Progenitor cell of endocrine pancreas (in vitro differentiated cells): ENCODE measurements at places on chromosomes 4 and X.

- no peak for DNase-seq
Observed at GRCh38 chrX:120736989-120737388, 107.1 kb upstream of the C1GALT1C1 start.

DNA sequence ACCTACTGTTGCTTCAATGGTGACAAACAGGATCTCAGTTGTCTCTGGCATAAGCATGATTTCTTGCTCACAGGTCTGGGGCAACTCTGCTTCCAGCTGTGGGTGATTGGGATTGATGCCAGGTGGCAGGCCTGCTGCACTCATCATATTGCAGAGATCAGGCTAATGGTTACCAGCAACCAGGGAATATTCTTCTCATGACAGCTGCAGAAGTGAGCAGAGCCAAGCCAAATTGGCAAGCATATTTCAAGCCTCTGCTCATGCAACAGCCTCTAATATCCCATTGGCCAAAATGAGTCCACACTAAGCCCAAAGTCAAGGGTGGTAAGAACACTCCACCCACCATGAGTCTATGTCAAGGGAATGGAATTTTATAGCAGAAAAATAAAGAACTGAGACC lies 26.7 kb upstream of the TBC1D19 start:
- DNase-seq: no peak

DNA sequence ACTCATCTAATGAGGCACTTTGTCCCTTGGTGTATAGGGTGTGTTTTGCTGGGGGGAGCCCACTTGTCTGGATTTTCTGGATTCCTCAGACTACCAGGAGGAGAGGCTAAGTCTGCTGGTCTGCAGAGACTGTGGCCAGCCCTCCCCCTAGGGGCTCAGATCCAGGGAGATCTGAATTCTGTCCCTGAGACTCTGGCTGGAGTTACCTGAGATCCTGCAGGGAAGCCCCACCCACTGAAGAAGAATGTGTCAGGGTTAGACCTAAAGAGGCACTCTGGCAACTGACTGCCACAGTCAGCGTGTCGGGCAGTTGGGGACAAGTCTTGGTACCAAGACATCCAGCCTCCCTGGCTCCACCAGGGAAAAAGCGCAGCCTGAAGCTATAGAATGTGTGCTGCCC lies 138.9 kb downstream of the DCAF12L2 start:
- no peak for DNase-seq

- no peak for DNase-seq
Observed at GRCh38 chr4:52950226-52950625, 88.1 kb downstream of the RASL11B start.

- no peak for DNase-seq
Observed at GRCh38 chrX:131675596-131676194, 131.8 kb downstream of the OR13H1 start.

- DNase-seq: no peak
Observed at GRCh38 chr4:120008957-120009356, 57.7 kb downstream of the MAD2L1 start.

GRCh38 chr4:154399259-154399974 lies 92.2 kb downstream of the DCHS2 start:
- no peak for DNase-seq

DNA sequence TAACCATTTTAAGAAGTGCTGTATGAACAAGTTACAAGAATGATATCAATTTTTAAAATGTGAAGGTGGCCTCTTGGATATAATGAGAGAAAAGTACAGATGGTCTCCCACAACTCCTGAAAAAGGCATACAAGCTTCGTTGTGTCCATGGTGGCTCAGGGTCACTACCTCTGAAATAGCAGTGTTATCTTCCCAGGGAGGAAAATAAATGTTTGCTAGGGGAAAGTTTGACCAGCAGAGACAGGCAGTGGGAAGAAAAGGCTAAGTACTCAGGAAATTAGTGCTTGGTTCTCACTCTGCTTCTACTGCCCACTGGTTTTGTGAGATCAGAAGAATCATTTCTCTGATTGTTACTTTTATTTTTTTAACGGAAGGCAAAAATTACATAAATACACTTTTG lies 39.4 kb downstream of the PPP1R2C start:
- DNase-seq: no peak
